ENCODE measurements at places on chromosomes 5 and 9.

DNA sequence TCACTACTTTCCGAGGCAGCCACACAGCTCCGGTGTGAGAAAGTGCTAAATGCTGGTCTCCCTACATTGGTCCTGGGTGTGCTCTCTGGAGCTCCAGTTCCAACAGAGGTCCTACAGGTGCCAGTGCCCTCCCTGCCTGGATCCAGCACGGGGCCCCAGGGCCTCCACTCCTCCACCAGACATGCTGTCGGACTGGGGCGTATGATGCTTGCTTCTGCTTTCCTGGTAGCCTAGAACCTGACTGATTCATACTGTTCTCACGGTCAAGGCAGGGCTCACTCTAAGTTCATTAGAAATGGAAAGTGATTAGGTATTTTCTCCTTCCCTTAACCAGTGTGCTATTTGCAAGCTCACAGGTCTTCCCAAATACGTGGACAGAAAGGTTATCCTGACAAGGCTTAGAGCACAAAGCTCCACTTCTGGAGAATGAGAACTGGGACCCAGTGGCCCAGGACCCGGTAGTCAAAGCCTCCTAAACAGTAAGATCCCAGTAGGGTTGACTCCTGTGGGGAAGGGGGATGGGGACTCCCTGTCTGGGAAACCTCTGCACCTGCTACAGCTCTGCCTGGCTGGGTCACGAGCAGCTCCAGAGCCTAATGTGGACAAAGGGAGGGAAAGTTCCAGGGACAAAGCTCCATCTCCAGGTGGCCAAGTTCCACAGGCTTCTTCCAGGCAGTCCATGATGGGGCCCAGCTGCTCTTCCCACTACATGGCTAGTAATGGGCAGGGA, 98.1 kb downstream of the PAX5 start:
- DNase-seq = no peak

DNA sequence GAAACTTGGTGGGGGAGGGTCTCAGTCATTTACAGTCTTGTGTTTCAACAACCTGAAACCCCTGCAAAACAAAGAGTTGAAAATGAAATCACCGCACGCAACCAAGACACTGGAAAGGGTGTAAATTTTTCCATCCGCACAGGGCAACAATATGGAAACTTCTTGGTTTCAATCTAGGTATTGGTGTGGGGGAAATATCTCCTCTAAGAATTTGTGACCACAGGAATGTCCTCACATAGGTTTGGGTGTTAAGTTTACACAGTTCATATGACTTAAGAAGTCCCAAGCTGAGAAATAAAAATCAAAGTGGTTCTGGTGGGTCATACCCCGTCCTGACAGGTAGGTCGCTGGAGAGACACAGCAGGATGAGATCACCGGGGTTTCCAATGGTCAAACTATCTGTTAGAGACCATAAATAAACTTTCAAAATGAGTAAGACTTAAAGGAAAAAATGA, 51.9 kb upstream of the PIP5K1B start:
- DNase-seq = no peak

DNA sequence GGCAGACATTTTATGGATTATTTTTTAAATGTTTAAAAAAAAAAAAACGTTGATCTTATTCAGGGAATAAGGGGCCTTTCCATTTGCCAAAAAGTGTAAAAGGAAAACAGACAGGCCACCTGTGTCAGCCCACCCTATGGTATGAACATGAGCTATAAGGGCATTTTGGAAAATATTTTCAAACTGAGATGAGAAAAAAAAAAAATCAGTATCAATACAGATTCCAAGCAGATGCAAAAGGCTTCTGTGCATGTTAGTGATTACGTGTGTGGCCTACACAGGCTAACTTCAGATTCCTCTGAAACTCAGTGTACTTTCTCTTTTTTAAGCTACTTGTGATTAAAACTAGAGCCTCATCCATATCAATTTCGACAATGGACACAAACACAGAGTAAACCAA, 189.9 kb downstream of the BNC2 start:
- DNase-seq = no peak

- no peak for DNase-seq
These were observed 162.4 kb upstream of the PIK3R1 start for GRCh38 chr5:68053202-68053601.

DNA sequence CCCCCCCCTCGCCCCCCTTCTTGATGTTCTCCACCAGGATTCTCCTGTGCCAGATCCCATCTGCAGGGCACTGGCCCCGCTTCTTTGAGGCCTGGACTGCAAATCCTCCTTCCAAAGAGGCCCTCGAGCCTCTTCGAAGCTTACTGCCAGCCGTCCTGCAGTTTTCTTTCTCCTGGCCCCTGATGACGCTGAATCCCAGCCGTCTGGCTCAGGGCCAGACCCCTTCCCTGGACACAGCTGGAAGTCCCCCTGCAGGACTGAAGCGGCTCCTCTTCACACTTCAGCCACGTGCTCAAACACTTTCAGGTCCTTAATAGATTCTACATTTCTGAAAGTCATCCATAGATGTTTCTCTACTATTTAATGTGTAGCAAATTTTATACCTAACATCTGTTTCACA, 121.5 kb downstream of the EHMT1 start:
- DNase-seq = no peak

DNA sequence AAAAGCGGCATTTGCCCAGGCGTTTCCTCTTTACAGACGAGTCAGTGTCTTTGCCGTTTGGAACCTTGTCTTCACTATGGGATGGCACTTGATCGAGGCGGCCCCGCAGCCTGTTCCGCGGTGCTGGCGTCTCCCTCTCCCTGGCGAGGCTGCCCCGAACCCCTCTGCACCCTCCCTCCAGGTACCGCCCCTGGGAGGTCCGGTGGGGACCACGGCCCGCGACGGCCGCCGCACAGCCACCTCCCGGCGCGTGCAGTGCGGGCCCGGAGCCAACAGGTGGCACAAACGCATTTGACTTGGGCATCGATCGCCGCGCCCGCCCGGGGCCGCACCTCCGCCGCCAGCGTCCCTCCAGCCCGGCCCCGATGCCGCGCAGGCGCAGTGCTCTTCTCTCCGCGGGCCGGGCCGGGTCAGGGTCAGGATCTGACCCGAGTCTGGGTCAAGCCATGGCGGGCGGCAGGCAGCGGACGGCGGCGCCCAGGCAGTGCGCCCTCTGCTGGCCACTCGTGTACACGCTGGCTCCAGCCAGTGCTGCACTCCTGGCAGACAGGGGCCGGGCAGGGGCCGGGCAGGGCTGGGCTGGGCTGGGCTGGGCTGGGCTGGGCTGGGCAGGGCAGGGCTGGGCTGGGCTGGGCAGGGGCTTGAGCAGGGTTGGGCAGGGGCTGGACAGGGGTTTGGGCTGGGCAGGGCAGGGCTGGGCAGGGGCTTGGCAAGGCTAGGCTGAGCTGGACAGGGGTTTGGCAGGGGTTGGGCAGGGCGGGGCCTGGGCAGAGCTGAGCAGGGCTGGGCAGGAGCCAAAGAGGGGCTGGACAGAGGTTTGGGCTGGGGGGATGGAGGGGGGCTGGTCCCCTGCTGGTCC, 155.8 kb upstream of the IRX4 start:
- DNase-seq = no peak

- no peak for DNase-seq
These were observed 121.8 kb downstream of the XRCC4 start for GRCh38 chr5:83199126-83199525.

- peak; percentile 20 for DNase-seq
These were observed 101.7 kb upstream of the PITX1 start for GRCh38 chr5:135135530-135136226.

DNA sequence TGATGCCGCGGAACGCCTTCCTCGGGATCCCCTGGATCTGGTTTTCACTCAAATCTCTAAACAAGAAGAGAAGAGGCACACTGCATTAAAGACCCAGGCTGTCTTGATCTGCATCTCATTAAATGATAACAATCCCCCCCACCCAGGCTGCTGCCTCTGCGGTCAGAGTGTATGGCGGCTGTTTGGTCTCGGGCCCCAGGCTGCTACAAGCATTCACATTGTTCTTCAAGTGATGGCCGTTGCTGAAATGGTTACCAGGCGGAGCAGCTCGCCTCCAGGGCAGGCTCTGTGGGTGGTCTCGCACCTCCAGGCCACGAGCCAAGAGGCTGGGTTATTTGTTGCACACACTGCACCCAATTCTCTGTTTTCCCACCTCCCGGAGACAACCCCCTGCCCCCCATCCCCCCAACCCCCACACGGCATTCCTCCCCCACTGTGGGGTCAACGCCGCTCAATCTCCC, 304.1 kb upstream of the PANK3 start:
- no peak for DNase-seq

GRCh38 chr9:2043881-2044462, 28.8 kb downstream of the SMARCA2 start:
- no peak for DNase-seq

GRCh38 chr5:168978015-168978414, 322.9 kb downstream of the SLIT3 start:
- no peak for DNase-seq

DNA sequence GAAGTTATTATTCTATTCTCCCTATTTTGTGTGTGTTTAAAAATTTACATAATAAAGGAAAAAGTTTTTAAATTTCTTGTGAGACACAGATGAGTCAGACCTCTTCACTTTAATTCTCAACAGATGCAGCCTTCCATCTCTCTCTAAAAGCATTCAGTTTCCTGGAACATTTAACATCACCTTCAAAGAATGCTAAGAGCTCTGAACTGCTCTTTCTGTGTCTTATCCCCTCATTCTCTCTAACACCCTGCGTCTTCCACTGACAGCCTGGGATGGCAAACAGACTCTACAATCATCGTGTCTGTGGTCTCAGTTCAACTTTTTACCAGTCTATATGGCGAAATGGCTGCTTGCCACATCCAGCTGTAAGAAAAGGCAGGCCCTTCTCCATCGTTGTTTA, 173.0 kb downstream of the HINT1 start:
- DNase-seq = no peak

GRCh38 chr9:115263371-115264075, 145.6 kb upstream of the TNC start:
- DNase-seq = no peak

DNA sequence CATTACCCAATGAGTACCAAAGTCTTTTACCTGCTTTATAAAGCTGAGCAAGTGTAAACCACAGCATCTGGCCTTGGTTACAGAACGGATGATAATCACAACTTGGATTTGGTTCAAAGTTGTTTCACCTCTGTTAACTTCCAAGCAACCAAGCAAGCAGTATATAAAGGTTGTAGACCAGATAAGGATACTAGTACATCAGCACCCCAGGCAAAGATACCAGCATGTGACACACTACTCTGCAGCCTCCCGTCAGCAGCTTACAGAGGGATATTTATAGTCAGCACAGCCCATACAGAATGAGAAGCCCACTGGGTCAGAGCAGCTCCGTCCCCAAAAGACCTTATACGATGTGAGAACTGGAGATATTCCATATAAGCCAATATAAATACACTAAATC, 193.3 kb downstream of the SMARCA2 start:
- DNase-seq = no peak

GRCh38 chr5:76674330-76675066, 41.4 kb upstream of the F2R start:
- no peak for DNase-seq

GRCh38 chr9:108057421-108058134, 568.0 kb upstream of the KLF4 start:
- DNase-seq = no peak

DNA sequence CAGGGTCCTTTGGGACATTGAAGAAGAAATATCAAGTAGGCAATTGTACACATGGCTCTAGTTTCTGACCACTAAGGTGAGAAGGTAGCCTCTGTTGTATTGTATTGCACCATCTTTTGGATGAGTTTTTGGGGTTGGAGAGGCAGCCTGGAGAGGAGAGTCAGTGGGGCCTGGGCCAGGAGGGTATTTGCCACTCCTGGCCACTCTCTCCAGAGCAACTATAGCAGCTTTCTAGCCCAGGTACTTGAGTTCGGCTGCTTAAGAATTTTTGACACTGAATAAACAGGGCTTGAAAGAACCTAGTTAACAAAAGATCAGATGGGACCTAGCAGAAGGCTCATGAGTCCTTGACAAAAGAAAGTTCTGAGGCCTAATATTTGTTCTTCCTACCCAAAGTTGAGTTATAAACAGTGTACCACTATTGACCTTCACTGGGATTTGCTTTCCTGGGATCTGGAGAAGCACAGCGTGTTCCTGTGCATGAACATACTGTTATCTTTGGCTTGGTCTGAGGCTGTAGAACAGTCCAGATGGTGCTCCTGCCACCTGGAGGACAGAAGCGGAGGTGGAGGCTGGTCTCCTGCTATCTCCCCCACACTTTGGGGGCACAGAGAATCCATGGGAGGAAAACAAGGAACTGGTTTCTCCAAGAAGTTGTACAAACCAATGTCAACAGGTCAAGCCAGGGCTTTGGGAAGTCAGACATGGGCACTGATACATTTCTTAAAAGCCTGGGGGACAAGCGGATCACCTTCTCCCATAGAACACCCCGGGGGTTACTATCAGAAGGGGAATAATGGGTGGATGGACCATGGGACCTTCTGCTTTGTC, 110.4 kb upstream of the LIFR start:
- no peak for DNase-seq

DNA sequence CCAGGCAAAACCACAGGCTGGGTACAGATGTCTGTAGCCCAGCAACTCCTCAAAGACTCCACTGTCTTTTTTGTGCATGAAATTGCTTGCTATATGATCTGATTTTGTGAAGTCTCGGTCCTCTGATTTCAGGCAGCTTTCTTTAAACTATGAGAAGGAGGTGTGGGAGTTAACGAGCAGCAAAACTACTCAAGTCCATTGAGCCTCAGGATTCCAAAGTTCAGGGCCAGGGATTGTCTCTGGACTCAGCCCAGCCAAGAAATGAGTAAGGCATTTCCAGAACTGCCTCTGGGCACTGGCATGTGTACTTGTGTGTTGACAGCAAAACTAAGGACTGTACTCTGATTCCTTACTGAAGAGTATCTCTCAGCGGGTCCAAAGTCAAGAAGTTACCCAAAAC, 53.4 kb upstream of the GLIS3 start:
- no peak for DNase-seq

DNA sequence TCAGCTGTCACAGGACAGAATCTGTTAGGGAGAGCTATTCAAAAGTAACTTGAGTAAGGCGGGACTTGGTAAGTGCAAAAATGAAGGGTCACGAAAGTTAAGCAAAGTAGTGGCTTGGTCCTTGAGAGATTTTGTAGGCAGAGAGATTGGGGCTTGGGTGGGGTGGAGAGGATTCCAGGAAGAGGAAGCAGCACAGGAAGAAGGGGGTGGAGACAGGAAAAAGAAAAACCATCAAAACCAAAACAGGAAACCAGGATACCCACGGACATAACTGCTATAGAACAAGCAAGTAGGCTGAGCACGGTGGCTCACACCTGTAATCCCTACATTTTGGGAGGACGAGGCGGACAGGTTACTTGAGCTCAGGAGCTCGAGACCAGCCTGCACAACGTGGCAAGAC, 3.7 kb downstream of the ROPN1L start:
- DNase-seq = no peak

DNA sequence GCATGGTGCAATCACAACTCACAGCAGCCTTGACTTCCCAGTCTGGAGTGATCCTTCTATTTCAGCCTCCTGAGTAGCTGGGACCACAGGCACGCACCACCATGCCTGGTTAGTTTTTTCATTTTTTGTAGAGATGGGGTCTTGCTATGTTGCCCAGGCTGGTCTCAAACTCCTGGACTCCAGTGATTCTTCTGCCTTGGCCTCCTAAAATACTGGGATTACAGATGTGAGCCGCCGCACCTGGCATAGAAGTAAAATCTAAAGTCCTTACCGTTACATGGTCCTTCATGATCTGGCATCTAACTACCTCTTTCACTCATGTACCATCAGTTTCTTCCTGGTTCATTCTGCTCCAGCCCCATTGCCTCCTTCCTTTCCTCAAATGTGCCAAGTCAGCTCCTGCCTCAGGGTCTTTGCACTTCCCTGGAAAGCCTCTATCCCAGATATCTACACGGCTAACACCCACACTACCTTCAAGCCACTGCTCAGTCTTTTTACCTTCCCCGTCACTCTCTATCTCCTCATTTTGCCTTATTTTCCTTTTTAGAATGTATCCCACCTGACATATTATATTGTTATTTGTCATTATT, 6.9 kb upstream of the RBM27 start:
- no peak for DNase-seq

All from NCI-H2081 treated with DMSO at 0.1 percent for 48 hours (cell line).